ENCODE measurements at places on chromosomes 5 and 9.

DNA sequence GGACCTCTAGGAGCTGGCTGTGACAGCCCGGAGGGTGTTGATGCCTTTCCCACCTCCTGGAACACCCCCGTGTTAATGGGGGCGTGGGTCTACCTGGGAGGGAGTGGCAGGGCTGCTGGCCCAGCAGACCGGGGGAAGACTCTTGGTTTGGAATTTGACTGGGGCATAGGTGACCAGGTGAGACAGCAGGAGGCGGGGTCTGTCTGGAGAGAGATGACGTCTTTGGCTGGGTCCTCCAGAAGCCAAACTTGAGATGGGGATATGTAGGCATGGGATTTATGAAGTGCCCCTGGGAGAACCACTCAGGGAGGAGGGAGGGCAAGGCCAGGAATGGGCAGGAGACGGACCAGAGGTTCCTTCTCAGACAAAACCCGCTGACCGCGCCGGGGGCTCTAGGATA is 42.6 kb downstream of the NEK6 start:
- DNase-seq = no peak

GRCh38 chr9:2691212-2691611 is 26.1 kb upstream of the KCNV2 start:
- no peak for DNase-seq

- DNase-seq = no peak
These were observed 116.0 kb downstream of the MACIR start for GRCh38 chr5:103374473-103374963.

- DNase-seq = no peak
These were observed 288.7 kb downstream of the ZSWIM6 start for GRCh38 chr5:61620699-61621182.

GRCh38 chr5:67746103-67746502 is 469.5 kb upstream of the PIK3R1 start:
- no peak for DNase-seq

DNA sequence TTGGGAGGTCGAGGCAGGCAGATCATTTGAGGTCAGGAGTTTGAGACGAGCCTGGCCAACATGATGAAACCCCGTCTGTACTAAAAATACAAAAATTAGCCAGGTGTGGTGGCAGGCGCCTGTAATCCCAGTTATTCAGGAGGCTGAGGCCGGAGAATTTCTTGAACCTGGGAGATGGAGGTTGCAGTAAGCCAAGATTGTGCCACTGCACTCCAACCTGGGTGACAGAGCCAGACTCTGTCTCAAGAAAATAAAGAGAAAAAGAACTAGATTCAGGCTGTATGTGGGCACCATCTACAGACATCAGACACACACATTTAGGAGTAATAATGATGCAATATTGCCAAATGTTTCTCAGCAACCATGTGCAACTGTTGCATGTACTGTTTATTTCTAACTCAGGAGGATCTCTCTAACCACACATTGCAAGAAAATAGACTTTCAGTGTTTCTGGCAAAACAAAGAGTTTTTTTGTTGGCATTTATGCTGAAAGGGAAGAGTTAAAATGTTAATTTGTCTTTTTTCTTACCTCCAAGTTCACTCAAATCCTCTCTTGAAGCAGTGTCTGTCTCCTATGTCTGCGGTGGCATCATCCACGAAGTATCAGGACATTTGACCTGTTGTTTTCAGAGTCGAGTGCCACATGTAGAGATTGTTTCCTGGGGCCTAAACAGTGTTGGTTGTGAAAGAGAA is 5.1 kb upstream of the ORM1 start:
- DNase-seq = no peak

GRCh38 chr5:59038798-59039295 is 456.0 kb downstream of the RAB3C start:
- no peak for DNase-seq

DNA sequence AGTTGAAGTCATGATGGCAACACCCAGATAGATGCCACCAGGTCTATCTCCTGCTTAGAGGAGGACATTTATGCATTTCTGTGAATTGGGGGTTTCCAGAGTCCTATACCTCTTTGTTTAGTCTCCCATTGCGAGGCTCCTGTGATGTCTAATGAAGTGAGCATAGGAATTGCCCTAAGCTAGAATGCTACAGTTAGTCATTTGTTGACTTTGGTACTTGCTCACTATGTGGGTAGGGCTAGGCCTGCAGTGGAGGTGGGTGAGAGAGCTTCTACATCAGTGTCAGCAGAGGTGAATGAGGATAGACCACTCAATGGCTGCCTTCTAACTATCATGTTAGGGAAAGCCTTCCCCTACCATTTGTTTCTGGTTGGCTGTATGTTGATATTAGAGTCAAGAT is 173.3 kb upstream of the POC5 start:
- no peak for DNase-seq

- no peak for DNase-seq
These were observed 17.0 kb downstream of the BICD2 start for GRCh38 chr9:92747459-92748232.

- peak; percentile 26 for DNase-seq
These were observed 122.9 kb downstream of the NXNL2 start for GRCh38 chr9:88657893-88658292.

DNA sequence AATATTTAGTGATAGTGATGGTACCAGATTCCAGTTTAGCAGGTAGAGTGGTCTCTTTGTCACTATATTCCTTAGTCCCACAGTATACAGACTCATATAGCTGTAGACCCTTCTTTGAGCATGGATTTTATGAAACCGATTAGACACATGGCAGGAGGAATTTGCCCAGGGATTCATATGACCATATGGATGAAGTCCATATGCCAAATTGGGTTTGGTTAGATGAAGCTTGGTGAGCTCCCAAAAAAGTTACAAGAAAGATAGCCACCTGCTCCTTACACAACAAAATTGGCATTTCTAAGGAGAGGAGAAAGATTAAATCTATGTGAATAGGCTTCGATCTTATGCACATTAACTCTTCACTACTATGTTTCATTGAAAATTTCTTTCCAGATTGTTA is 211.4 kb downstream of the CWC27 start:
- DNase-seq = no peak

DNA sequence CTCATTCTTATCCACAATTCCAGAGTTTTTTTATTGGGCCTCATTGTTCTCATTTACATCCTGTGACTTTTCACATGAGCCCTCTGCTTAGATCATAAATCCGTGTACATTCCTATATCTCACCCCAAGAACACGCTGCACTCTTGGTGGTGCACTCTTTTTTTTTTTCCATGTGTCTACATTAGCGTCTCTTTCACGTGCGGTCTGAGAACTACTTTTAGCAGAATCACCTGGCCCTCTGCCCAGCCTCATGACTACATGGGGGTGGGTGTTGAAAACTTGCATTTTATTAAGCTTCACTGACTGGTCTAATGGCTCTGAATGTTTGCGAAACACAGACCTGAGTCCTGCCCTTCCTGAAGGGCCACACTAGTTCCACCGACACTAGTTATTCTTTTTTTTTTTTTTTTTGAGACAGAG is 18.6 kb downstream of the C9orf57 start:
- peak; percentile 86 for DNase-seq

DNA sequence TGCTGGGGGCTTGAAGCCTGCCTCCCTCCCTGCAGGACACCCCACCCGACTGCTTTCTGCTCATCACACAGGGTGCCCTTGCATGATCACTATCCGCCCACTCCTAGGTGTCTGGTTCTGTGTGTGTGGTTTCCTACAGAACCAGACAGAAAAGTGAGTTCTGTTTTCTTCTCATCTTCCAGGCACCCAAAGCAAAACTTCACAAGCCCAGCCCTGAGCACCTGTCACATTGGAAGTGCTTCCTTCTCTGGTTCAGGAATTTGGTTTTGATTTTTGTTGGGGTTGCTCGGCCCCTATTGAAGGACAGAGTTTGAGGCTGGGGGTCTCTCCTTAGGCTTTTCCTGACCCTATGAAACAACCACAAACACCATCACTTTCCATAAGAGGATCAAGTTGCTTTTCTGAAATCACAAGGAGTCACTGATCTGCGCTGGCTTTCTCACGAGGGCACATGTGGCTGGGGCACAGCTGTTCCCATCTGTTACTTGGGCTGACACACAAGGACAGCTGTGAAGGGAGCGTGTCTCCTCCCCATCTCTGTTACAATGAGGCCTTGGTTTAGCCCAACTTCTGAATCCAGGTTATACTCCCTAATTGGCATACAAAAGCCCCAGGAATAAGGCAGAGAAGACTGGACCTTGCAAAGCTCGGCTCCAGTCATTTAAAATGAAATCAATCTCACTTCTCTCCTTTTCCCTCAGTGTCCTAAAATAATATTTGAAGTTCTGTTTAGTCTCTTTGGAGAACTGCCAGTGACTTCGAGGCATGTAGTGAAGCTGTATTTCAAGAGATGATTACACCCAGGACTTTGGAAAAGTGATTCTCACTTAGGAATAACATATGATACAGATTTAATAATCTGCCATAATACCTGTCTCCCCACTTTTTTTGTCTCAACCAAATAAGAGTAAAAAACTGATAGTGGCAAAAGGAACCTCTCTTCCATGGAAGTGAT is 213.1 kb upstream of the GAS1 start:
- DNase-seq = no peak

DNA sequence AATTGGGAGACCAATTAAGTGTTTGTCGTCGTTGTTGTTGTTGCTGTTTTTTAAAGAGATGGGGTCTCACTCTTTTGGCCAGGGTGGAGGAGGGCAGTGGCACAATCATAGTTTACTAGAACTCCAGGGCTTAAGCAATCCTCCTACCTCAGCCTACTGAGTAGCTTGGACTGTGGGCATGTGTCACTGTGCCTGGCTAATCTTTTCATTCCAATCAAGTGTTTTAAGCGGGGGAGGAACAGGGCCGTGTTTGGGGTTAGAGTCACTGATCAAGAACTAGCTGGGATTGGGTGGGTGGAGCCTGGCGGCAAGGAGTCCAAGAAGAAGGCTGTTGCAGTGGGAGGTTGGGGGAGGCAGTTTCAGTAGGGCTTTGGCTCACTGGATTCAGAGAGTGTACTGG is 13.8 kb downstream of the SNX30 start:
- peak; percentile 42 for DNase-seq

GRCh38 chr5:10406651-10407050 is 35.0 kb upstream of the ROPN1L start:
- DNase-seq = no peak

- DNase-seq = peak; percentile 58
These were observed 539 bp downstream of the ARRDC3 start for GRCh38 chr5:91382530-91383026.

- no peak for DNase-seq
These were observed 4.3 kb downstream of the SMIM33 start for GRCh38 chr5:139474890-139475791.

GRCh38 chr9:76521244-76521681 is 62.3 kb downstream of the GCNT1 start:
- peak; percentile 40 for DNase-seq

All from astrocyte of the hippocampus (primary cell).